ENCODE measurements at places on chromosomes 5 and 9.
A peak's percentile ranks its signal among the peaks of the same experiment; 100 is the strongest.

DNA sequence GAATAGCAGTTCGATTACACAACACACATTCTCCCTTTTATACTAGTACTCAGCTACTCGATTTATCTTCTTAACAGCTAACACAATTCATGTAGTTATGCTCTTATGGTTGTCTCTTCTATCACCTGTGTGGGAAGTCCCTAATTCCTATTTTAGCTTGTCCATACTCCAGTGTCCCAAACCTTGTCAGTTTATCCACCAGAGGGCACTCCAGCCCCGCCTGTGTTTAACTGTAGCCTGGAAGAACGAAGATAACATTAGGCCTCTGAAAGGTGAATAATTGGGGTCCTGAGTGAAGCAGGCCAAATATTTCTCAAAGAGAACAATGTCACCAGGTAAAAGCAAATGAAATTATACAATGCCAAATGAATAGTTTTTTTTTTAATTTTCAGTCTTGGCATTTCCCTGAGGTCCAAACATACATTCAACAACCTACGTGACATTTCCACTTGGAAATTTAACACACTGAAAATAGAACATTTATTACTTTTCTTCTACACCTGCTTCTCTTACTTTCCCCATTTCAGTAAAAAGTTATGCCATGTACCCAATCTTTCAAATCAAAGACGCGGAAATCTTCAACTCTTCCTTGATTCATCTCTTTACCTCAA, 560.7 kb downstream of the HTR1A start:
- DNase-seq, result peak; percentile 3

DNA sequence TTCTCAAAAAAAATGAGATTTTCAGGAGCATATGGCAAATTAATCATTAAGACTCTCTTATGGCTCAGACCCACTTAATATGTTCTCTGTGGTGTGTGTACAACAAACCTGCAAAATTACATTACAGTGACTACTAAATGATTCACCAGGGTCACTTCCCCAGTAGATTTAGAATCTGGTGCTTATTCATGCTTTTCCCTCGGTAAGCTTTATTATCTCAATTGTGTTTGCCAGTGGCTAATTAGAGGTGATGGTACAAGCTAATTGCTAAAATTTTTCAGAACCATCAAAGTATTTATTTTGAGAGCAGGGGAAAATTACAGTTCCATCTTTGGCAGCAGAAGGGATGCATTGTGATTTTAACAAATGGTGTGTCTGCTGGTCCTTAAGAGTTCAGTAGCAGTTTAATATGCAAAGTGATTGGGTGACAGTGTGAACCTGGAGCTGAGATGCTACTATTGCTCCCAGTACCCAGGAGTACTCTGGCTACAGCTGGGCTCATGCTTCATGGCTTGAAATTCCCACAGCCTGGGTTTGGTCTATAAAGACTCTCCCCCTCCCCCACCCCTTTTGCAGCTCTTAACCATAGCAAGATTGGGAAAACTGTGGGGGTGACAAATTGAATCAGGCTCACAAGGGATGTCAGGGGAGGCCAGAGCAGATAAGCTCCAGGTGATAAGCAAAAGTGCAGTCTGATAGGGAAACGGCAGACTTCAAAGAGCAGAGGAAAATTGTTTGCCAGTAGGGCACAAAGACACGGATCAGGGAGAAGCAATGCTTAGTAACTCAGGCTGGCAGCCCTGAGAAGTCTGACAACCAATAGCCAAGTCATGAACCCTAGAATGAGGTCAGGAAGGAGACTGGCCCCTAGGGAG, 92.8 kb upstream of the RAD23B start:
- DNase-seq, result no peak

DNA sequence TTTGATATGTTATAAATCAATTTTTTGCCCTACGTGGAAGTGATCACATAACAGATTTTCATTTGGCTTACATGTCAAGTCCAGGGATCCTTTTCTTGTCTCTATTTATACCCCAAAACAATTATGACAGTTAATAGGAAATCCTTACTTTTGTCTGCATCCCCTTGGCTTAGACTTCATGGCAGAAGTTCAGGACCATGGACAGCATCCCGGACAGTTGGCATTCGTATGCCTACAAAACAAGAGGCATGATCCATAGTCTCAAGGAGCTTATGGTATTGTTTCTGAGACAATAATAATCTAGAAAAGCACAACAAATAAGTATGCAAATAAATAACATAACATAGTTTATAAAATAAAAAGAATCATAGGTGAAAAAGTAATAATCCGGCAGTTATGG, 214.3 kb upstream of the GRIA1 start:
- no peak for DNase-seq

GRCh38 chr9:130023994-130024596, 18.9 kb downstream of the FNBP1 start:
- no peak for DNase-seq

DNA sequence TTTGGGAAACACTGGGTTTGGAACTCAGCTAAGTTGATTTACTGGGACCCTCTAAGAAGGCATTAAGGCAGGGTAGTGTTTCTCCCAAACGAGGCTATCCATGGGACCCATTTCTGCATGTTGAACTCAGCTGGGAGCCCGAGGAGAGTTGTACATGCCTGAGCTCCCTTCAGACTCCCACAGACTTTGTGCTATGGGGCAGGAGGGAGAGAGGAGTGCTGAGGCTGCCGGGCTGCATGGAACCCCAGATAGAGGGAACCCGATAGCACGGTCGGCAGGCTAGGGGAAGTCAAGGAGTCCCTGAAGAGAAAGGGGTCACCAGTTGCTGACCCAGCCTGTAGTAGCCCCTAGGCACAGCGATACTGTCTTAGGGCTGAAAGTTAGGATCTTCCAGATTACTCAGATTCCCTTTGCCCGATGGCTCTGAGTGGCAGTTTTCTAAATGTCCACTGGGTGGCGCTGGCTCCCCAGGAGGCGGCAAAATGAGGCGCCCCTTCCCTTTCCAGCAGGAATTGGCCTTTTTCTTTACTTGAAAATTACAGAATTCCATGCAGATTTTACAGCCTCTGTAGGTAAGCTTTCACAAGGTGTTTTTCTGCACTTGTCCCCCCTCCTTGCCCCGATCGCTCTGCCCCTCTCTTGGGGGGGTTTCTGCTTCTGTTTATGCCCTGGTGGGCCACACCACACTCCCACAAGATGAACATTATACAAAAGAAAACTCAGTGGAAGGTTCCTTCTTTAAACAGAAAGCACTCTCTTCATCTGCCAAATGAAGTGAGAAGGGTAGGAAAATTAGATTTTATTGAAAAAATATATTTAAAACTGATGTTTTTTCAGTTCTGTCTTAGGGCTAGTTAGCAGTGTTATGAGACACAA, 17.8 kb downstream of the NANS start:
- peak; percentile 35 for DNase-seq

GRCh38 chr5:97231025-97231636, 48.1 kb upstream of the RIOK2 start:
- peak; percentile 56 for DNase-seq

DNA sequence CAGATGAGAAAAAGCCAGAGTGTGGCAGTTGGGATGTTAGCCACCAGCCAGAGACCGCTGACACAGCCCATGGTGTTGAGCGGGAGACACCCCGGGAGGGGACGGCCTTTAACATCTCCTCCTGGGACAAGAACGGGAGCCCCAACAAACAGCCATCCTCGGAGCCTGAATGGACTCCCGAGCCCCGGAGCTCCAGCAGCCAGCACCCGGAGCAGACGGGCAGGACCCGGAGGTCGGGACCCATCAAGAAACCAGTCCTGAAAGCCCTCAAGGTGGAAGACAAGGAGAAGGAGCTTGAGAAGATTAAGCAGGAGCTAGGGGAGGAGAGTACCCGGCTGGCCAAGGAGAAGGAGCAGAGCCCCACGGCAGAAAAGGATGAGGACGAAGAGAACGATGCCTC, 28.0 kb upstream of the POMT1 start:
- DNase-seq, result no peak

GRCh38 chr9:133813749-133814585, 75.8 kb upstream of the SARDH start:
- DNase-seq, result no peak

DNA sequence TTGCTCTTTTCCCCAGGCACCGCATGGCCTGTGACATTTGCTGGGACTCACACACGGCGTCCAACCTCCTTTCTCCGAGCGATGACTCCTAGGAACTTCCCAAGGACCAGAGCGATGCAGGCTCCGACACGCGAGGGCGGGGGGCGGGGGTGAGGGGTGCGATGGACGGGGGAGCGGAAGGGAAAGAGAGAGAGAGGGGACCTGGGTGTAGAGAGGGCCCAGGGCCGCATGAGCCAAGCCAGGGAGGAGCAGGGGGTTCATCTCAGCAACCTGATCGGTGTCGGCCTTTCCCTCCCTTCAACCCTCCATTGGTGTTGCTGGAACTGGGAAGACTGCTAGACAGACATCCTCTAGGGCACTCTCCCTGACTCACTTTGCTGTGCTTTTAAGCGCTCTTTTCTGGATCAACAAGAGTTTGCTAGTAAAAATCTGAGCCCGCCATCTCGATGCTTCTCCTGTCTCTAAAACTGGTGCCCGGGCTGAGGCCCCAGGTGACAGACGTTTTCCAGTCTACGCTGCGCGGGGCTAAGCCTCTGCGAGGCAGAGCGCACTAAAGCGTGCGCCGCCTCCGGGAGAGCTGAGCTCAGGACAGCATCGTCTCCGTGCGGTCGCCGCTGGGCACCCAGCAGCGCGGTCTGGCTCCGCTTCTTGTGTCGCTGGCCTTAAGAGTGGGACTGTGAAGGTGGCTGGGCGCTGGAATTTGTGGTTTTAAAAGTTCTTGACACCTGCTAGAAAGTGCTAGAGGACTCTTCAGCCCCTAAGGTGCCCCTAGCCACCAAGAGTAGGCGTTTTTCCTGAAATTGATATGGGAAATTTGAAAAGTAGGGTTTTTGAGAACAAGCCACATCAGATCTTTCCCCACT, 1.0 kb upstream of the TSLP start:
- no peak for DNase-seq

DNA sequence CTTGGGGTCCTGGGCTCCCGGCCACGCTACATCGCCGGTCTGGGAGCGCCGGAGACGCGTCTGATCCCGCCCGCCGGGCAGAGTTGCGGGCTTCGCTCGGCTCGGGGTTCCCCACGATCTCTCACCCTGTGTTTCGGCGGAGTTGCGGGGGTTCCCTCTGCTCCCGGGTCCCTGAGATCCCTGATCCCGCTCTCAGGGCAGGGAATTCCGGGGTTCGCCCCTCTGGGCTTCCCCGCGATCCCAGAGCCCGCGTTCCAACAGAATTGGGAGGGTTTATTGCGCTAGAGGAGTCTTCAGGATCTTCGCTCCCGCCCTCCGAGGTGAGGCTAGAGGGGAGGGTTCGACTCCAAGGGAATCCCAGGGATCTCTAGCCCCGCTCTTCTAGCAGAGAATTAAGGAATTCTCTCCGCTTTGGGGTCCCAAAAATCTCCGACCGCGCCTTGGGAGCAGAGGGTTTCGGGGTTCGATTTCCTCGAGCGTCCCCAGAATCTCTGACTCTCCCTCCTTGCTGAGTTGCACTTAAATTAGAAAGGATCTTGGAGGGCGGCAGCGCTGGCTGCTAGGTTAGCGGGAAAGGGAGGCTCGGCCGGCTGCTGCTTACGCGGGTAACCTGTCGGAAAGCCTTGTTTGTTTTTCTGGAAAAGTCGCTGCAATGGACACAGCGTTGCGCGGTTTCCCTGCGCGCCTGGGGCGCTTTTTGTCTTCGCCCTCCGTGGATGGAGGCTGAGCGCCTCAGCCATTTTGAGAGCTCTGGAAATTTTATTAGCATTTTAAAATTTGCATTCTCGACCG, 1.3 kb downstream of the DMRT1 start:
- no peak for DNase-seq

DNA sequence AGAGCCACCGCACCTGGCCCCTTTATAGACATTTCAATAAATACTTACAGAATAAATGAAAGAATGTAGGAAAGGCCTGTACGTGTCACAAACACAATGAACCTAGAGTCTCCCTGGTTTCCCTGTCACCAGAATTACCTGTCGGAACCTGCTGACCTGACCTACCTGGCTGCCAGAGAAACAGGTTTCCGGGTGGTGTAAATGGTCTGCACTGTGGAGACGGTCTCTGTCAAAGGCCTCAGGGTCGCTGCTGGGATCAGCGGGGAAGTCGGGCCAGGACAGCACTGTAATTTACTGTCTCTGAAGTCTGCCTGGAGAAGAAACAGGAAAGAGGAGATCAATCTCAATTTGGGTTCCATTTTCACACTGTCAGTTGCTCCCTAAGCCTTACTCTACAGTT, 9.3 kb upstream of the FRRS1L start:
- no peak for DNase-seq

- DNase-seq, result no peak
Measured at GRCh38 chr5:18333841-18334240, 699.6 kb downstream of the TAF11L14 start.

DNA sequence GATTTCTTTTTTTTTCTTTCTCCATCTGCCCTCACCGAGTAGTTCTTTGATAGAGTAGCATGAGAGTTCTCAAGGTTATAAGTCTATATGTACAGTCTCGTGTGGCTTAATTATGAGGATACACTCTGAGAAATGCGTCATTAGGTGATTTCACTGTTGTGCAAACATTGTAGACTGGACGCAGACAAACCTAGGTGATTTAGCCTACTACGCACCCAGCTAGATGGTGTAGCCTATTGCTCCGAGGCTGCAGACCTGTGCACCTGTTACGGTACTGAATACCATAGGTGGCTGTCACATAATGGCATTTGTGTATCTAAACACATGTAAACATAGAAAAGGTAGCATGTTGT, 26.9 kb upstream of the CORO2A start:
- no peak for DNase-seq

DNA sequence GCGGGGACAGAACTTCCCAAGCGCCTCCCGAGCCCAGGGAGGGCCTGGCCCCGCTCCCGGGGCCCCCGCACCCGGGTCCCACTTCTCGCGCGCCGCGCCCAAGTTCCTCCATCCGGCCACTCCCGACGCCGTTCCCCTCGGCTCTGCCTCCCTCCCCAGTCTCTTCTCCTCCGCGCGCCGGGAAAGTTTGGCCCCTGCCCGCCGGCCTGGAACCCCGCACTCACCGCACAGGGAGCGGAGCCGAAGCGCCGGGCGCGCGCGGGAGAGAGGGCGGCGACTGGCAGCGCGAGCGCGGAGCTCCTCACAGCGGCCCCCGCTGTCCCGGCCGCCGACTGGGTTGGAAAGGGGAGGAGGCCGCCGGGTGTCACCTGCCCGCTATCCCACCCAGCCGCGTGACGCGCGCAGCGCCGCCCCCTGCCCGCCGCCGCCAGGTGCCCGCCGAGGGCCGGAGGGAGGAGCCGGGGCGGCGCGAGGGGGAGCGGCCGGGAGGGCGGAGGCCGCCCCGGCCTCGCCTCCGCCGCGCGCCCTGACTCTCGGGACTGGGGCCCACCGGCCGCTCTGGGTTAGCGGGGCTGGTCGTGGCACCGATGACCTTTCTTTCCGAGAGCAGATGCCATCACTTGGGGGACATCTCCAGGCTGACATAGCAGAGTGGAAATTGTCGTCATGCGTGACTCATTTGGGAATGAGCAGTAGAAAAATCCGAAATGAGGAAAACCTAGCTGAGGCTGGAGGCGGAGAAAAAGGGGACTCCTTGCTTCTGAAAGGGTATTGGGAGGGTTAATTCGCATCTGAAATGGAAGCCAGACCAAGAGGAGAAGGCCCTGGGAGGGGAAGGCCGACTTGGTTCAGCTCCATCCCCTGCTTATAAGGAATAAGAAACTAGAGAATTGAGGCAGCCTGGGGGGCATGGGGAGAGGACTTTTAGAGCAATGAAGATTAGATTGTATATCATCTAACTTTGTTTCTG, at the start of gene ELOVL7:
Gene ELOVL7 (minus strand): TSS at position 334 of the 970 bp plus-strand sequence. CDS start 56,872 bp downstream, outside the sequence.
- DNase-seq, result peak; percentile 84

Data from NCI-H2081 (cell line).